ENCODE measurements at places on chromosomes 4 and X. TPM values are rescaled to one million over a fixed set of nuclear protein-coding genes. Genes with fewer than 3 reads are reported as not detected.

GRCh38 chr4:13088726-13089658, 395.1 kb downstream of the RAB28 start:
- H3K27me3 ChIP-seq, result no peaks in the 10 kb centered on the region
- no peak overlapping the region for H3K27ac ChIP-seq
- no peak for DNase-seq
- H3K4me3 ChIP-seq, result no peak overlapping the region
- no peaks in the 10 kb centered on the region for H3K36me3 ChIP-seq

Gene ARHGAP36
- not detected for polyA plus RNA-seq

Gene POU3F4
- polyA plus RNA-seq, result not detected

DNA sequence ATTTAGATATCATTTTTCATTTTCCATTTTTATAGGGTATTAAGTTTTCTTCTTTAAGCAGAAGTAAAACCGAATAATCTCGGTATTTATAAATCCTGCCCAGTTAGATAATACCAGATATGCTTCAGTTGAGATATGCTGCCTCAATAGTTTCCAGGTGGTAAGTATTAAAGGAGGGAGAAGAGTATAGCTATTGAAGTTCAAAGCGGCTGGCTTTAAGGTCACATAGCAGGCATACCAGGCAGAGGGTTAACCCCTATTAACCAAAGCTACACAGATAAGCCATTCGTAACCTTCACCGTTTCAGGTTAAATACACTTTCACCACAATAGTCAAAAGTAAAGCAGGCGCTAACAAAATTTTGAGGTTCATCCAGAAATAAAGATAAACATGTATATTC, 54.2 kb downstream of the EDNRA start:
- H3K27me3 ChIP-seq, result no peaks in the 10 kb centered on the region
- no peak overlapping the region for H3K27ac ChIP-seq
- H3K4me3 ChIP-seq, result no peak overlapping the region

GRCh38 chr4:24853142-24853541, 57.8 kb downstream of the SOD3 start:
- H3K4me1 ChIP-seq, result peaks cover 16% of the 10 kb centered on the region
- H3K4me3 ChIP-seq, result no peak overlapping the region
- H3K36me3 ChIP-seq, result peaks cover 8% of the 10 kb centered on the region
- no peaks in the 10 kb centered on the region for H3K27me3 ChIP-seq

DNA sequence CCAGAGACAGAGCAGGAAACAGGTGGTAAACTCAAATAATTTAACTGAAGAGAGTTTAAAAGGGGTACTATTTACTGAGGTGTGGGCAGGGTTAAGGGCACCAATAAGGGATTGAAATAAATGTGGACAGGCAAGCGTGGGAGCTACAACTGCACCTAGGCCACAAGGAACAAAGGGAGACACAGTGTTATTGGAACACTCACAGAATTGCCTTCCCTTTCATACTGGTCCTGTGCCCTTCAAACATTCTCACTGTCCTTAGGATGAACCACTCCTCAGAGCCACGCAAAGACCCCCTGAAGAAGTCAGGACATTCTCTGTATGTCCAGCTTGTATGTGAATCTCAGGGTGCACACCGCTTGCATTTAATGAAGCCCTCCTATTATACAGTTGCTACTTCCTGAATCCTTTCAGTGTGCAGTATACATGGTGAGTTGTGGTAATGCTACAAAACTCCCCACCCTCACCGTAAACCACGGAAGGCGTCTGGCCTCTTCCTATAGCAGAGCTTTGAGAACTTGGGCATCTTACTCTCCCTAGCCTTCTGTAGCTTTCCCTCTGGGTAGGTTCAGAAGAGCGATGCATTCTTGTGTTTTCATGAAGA, 9.6 kb upstream of the MRPL1 start:
- no peak overlapping the region for H3K4me3 ChIP-seq
- H3K4me1 ChIP-seq, result peaks cover 8% of the 10 kb centered on the region
- no peaks in the 10 kb centered on the region for H3K36me3 ChIP-seq
- H3K27ac ChIP-seq, result peak overlapping the region; percentile 17

GRCh38 chr4:183322326-183322725, at the start of gene CLDN24:
TSS of gene CLDN24 (minus strand) at chr4:183322426. CDS start at chr4:183322426, 0 bp downstream.
- no peak within 1 kb of the TSS for H3K27ac ChIP-seq
- H3K27me3 ChIP-seq, result no peaks in the 10 kb centered on the region
- H3K4me1 ChIP-seq, result no peaks in the 10 kb centered on the region

Gene SLITRK4
- 0.22 TPM for polyA plus RNA-seq

DNA sequence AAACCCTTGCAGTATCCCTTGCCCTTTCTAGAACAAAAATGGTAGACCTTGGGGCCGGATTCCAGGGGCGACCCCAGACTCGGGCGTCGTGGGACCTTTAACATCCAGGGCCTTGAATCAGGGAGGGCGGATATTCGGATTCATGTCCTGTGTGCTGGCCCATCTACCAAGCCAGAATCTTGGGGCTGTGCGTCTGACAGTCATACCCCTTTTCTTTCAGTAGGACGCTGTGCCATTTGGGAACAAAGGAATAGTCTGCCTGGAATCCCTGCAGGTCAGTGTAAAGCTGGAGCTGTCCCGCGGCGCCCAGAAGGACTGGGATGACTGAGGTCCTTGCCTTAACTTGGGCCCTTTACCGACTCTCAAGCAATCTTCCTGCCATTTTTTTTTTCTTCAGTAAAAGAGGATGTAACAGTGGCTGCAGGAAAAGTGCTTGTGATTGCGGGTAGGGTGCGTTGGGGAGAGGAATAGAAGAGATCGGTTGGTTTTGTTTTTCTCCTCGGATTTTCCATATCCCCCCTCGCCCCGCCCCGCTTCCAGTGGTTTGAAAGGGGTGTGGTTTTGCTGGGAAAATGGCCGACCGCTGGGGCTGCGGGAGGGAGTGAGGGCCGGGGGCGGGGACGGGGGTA, 518 bp downstream of the ARMCX1 start:
- peak; percentile 67 for DNase-seq
- H3K27me3 ChIP-seq, result no peaks in the 10 kb centered on the region
- no peaks in the 10 kb centered on the region for H3K36me3 ChIP-seq
